NT2/D1 (cell line): ENCODE measurements at places on chromosomes 11 and 22.
A peak's percentile ranks its signal among the peaks of the same experiment; 100 is the strongest.

- no peak for DNase-seq
Measured at GRCh38 chr11:3890806-3891205, 35.3 kb downstream of the STIM1 start.

- DNase-seq: no peak
Measured at GRCh38 chr11:118109231-118109630, 22.5 kb upstream of the SMIM35 start.

DNA sequence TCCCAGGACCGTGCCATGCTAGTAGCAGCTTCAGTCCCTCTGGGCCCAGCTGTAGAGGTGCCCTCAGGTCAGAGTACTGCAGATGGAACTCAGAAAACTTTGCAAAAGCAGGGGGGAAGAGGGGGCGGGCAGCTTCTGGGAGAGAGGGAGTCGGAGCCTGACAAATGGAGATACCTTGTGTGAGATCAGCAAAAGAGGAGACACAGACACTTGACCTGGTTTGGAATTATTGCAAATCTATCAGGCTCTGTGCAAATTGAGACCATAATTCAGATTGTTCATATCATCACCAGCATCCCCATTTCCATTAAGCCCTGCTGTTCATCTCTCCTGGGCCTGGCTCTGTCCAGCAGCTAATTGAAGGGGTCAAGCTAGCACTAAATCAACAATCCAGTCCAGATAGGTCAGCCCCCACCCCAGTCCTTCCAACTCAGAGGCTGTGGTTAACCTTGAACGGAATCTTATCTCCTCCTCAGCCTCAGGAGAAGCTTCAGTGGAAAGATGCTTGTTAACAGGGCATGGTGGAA is 292.6 kb upstream of the PLET1 start:
- no peak for DNase-seq

GRCh38 chr11:104663190-104664140 is 234.8 kb downstream of the CASP12 start:
- no peak for DNase-seq

DNA sequence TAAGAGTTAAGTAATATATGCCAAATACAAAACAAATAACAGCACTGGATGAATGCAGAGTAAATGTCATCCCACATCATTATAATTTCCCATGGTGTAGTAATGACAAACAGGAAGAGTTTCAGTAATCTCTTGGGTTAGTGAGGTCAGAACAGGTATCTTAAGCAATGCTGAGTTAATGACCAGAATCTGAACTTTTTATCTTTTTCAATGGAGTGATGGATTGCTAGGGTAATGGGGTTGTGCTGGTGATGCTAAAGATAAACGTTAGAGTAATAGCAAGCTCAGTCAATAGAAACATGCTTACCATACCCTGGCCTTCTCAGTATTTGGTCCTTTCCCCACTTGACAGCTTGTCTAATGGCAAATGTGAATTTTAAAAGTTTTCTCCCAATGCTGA is 11.5 kb upstream of the BDNF start:
- DNase-seq: no peak

DNA sequence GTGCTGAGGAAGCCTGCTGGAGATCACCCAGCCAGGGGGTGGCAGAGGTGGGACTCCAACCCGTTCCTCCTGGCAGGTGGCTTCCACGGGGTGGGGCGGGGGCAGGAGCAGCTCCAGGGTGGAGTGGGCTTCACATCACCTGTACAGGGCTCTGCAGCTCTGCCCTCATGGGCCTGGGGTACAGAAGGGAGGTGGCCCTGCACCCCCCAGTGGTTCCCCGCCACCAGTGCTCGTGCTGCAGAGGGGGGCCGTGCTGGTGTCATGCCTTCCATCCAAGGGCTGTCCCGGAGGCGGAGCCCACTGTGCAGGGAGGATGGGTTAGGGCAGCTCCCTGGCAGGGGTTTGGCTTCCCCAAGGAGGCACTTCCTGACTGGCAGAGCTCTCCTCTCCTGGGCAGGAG is 76.4 kb upstream of the SHISAL1 start:
- DNase-seq: no peak

DNA sequence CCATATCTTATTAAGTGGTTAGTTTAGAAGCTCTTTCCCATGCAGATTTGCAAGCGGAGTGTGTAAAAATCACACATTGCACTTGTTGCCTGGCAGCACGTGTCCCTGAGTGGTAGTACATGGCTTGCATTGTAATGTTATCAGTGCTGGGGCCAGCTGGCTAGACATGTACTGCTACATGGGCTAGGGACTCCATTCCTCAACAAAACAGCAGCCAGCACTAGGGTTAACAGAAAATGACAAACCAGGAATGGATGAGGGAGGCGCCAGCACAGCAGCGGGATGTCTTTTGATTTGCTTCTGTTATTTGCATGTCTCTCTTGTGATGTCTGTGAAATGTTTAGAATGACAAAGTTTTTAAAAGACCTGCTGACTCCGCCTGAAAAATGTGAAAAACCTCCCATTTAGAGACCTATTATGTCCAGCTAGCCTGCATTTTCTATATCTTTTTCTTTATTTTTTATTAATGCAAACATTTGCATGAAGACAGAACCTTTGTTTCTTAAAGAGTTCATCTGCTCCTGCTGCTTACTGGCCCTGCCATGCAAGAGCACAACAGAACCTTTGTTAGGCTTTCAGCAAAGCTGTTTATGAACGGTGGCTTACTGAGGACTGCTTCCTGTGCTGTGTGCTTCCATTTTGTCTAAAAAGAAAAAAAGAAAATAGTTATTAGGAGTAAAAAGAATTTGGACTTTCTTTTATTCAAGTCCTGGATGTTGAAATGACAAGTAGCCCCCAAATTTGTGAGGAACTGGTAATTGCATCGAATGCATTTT is 40.7 kb downstream of the CSTPP1 start:
- peak; percentile 75 for DNase-seq

DNA sequence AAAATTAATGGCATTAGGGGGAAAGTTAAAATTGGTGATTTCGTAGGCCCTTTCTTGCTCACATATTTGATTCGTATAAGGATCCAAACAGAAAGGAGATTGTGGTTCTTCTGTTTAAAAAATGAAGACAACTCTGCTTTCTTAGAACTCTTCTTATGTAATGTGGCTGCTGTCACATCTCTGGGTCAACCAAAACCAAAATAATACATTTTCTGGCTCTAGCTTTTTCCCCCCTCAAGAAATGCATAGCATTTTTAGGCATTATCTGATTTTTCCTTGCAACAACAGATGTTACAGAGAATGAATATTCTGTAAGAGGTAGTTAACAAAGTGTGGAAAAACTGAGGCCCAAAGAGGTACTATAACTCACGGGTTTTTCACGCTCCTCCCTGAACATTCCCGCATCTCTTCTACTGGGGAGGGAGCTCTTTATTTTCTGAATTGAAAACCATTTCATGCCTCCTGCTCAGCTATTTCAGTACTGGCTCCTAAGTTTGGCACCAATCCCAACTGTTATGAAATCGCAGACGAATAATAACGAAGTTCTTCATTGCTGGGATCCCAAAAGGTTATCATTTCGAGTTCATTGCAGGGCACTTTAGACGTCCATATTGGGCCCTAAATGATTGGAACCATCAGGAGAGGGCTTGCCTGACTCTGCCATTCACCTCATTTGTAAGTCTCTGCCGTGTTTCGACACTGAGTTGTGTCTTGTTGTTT is 17.1 kb downstream of the GRAP2 start:
- no peak for DNase-seq

- no peak for DNase-seq
Measured at GRCh38 chr11:94477624-94478023, 16.0 kb downstream of the MRE11 start.

DNA sequence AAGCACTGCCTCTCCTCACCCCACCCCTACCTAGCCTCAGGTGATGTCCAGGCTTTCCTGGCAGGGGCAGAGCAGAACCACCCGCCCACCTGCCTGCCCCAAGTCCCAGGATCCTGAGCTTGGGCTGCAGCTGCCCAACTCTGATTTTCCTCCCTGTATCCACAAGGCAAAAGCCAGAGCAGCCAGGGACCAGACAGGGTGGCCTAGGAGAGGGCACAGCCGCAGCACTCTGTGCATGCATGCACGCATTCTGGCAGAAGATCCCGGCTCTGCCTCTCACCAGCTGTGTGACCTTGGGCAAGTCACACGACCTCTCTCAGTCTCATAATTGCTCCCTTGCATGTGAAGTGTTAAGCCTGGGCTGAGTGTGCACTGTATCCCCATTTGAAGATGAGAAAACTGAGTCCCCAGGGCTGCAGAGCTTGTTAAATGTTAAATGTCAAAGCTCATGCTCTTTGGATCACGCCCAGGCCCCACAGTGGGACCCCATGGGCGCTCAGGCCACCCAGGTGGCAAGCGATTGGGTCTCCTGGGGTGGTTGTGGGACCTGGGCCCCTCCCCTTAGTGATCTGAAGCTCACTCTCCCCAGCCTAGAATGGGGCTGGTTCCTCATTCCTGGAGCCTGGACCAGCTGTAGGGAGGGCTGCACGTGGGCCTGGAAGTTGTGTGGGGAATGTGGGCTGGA is 2.8 kb upstream of the CARNS1 start:
- no peak for DNase-seq

DNA sequence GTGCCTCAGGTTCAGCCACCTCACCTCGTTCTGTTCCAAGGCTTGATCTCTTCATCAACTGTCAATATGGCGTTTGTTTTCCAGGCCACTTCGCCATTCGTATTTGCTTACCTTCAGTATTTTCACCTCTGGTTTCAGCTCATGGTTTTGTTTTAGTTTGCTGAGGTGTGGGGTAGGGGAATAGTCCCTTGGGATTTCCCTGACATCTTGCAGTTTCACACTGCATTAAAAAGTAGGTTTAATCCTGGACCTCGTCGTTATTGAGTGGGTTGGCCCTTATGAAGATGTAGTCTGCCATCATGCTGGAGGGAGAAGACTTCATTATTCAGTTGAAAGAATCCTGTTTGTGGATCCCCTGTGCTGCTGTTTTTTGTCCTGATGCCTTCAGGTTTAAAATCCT is 46.0 kb downstream of the C11orf91 start:
- DNase-seq: no peak

DNA sequence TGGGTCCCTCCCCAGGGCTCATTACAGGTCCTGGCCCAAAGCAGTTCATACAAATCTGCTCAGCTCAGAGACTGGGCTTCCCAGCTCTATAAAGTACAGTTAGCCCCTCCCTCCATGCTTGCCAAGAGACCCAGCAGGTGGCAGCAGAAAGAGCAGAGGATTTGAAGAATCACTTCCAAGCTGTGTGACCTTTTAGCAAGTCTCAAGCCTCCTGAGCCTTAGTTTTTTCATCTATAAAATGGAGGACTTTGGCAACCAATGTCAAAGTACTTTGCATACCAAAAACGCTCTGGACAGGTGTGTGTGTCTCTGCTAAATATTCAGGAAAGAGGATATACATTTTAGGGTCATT is 26.6 kb downstream of the RELT start:
- no peak for DNase-seq

- no peak for DNase-seq
Measured at GRCh38 chr11:83480811-83481210, 194.6 kb upstream of the CCDC90B start.

DNA sequence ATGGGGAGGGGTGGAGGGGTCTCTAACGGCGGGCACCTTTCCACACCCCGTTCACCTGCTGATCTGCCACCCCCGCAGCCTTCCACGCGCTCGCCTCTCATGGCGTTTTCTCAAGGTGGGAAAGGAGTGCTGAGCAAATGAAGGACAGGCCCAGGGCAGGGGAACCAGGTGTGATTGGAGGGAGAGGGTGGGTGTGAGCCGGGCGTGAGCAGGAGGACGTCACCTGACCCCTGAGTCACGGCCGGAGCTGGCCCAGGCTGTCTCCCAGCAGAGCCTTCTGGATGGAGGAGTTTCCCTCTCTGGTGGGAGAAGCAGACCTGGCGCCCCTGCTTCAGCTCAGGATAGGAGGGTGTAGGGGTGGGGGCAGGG is 14.0 kb upstream of the ARHGAP8 start:
- no peak for DNase-seq

DNA sequence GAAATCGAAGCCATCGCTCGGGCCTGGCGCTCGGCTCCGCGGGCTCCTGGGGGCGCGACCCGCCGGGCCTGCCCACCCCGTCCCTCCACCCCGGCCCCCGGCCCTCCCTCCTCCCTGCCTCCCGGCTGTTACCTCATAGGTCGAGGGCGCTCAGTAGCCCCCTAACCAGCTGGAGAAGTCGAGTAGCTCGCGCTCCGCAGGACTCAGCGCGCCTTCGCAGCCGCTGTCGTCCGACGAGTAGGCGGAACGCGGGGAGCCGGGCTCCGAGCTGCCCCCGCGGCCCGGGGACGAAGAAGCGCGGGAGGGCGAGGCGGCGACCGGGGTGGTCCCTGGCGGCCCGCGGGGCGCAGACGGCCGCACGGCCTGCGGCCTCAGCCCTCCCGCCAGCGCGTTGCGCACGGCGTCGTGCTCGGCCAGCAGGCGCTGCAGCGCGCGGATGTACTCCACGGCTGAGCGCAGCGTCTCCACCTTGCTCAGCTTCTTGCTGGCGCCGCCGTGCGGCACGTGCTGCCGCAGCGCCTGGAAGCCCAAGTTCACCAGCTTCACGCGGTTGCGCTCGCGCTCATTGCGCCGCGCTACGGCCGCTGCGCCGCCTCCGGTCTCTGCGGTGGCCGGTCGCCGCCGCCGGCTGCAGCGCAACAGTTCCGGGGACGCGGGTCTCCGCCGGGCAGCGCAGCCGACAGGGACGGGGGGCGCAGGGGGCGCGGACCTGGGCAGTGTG is 627 bp downstream of the ASCL2 start:
- peak; percentile 67 for DNase-seq

DNA sequence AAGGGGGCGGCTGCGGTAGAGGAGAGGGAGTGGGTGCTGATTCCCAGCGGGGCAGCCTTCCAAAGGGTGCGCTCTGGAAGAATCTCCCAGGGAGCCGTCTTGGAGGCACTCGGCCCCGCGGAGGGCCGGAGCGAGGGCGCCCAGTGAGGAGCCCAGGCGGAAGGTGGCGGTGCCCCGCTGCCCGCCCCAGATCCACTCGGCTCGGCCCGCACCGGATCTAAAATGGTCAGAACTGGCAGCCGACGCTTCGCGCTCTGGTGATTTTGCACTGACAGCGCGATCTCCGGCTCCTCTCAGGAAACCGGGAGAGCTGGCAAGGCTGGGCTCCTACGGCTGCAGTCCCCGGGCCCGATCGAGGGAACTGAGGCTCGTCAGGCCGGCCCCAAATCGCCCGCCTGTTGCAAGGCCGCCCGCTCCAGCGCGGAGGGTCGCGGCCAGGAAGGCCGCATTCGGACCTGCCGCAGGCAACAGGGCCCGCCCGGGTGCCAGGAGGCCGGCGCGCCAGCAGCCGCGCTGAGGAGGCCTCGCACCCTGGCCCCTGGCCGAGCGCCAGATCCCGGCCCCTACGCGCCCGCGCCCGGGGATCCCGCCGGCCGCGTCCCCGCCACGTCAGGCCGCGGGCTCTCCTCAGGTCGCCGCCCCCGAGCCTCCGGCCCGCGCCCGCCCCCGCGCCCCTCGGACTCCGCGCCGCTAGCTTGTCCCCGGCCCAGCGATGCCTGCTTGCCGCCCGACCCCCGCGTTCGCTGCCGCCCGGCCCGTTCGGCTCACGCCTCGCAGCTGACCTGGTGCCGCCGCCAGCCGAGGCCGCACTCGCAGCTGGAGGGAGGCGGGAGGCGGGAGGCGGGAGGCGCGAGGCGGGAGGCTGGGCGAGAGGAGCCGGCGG is at the start of gene KLHL22:
Gene KLHL22, minus strand, starts transcription at position 818 of the 883 bp plus-strand sequence. CDS start 6,584 bp downstream, outside the sequence.
- DNase-seq: no peak

DNA sequence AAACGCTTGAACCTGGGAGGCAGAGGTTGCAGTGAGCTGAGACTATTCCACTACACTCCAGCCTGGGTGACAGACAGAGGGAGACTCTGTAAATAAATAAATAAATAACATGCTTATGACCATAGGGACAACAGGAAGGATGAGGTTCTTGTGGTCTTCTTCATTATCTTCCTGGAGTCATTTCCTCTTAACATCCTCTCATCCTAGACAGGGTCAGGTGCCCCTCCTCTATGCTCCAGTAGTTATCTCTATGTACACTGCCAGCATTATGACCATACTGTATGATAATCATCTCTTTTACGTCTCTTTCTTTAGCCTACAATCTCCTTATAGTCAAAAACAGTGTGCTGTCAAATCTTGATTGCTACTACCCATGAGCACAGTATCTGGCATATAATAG is 17.7 kb downstream of the RAB30 start:
- DNase-seq: no peak
